Stimulated activated CD4-positive, alpha-beta T cell treated with anti-CD3 and anti-CD28 coated beads, Interleukin-1b, Interleukin-23, amount 100 ng/mL, for 1 hour (primary cell): ENCODE measurements at places on chromosomes 4 and X.

GRCh38 chr4:77172336-77172735, 15.3 kb downstream of the CCNG2 start:
- DNase-seq = no peak

- no peak for DNase-seq
These were observed 27.1 kb upstream of the IL15 start for GRCh38 chr4:141609243-141609642.

GRCh38 chr4:52421811-52422213, 237.3 kb downstream of the USP46 start:
- DNase-seq = no peak

DNA sequence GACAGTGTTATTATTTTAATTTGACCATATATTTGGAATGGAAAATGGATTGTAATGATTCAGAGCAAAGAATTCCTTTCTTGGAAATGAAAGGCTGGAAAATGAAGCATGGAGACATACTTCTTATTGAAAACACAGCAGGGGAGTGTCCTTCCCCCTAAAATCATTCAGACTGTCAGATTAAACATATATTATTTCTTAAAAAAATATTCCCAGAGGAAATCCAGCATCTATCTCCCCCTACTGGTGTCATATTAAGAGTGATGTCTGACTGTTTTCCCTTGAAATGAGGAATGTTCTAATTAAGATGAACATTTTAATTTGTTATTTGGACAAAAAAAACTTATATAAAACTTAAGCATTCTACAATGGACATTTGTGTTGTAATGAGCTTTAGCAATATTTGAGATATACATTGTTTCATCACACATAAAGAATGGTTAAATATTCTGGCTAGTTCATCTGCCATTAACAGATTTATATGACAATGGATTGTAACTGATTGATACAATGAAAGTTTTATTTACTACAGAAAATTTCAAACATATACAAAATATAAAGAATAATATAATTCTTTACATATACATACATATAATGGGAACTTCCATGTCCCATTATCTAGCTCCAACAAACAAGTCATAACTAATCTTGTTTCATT, 264.6 kb downstream of the SPRY1 start:
- DNase-seq = no peak

- no peak for DNase-seq
These were observed 58.0 kb upstream of the ZC4H2 start for GRCh38 chrX:65034292-65034667.

DNA sequence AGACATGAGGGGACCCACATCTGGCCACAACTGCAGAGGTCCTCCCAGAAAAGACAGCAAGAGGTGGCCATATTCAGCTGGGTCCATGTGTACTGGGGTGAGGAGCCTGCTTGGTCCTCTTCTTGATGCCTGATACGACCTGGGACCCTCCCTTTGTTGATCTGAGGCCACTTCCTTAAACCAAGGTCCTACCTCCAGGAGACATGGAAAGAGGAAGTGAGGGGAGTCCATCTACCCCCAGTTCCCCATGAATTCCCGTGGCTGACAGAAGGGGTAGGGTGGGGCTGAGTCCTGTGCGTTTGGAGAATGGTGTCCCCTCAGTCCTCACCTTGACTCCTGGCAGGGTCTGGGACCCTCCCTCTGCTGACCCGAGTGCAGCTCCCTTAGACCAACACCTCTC, 2.1 kb downstream of the MAGEA10 start:
- no peak for DNase-seq

DNA sequence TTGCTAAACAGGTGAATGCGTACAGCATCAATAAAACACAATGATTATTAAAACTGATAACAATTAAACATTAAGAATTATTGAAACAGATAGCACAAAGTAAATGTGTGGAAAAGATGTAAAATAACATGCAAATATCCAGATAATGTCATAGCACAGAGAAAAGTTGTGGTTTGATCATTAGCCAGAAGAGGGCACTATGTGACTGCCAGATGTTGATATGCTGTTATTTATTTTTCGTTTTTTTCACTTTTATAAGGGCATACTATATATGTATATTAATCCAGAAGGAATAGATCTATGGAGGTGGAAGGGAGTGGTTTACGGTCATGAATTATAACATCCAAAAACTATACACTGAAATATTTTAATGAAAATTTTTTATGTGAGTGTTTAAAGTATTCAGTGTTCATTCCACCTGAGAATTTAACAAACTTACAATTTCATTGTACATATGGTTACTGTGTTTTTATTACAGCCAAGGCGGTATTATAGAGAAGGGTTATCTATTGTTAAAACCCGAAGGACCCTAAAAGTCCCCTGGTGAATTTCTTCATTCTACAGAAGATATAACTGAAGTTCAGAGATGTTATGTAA, 211.9 kb upstream of the UGT8 start:
- DNase-seq = no peak

DNA sequence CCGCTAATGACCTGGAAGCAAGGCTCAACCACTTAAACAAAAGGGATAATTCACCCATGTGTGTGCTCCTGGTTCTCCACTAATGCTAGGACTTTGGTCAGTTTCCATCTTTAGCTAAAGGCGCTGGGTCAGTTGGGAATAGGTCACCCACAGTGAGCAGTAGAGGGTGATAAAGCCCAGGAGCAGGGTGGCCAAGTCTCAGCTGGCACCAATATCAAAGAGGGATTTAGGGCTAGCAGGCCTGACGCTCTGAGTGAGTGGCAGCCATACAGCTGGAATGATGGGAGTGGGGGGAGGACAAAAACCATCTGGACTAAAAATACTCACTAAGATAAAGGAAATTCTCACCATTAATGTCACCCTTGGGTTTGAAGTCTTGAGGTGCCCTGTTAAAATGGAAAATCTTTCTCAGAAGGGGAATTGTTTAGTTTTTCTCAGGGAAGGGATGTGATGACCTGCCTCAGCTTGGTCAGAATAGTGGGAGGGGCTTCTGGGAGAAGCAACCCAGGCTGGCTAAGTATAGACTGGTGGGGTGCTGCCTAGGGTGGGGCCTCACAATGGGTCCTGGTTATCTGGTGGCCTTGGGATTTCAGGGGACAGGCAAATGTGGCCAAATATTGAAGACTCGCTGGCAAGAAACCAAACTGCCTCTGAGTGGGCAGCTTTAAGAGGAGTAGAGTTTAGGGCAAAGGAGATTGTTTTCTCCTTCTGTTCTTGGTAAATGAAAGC, 47.1 kb downstream of the TSC22D3 start:
- DNase-seq = no peak

GRCh38 chr4:87982036-87982435, 6.5 kb downstream of the SPP1 start:
- DNase-seq = no peak

- no peak for DNase-seq
These were observed 14.5 kb upstream of the STS start for GRCh38 chrX:7133050-7133440.

- DNase-seq = no peak
These were observed 10.5 kb upstream of the ADD1 start for GRCh38 chr4:2832981-2833670.

- DNase-seq = no peak
These were observed 974.5 kb upstream of the HS3ST1 start for GRCh38 chr4:12403175-12403574.
